NCI-H1694 treated with DMSO at 0.1 percent for 48 hours (cell line): ENCODE measurements at places on chromosomes 1 and 21.

DNA sequence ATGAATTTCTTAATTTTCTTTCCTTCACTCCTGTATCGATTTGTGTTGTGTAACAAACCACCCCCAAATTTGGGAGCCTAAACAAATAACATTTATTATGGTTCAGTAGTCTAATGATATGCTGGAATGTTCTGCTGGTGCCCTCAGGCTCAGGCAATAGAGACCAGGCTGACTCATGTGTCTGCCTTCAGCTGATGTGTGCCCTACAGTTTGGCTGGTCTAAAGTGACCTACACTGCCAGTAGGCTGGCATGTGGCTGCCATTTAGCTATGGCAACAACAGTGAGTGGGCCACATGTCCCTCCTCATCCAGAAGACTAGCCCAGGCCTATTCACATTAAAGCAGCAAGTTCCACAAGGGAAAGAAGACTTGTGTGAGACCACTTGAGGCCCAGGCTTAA, 115.8 kb downstream of the PTPRC start:
- no peak for DNase-seq

DNA sequence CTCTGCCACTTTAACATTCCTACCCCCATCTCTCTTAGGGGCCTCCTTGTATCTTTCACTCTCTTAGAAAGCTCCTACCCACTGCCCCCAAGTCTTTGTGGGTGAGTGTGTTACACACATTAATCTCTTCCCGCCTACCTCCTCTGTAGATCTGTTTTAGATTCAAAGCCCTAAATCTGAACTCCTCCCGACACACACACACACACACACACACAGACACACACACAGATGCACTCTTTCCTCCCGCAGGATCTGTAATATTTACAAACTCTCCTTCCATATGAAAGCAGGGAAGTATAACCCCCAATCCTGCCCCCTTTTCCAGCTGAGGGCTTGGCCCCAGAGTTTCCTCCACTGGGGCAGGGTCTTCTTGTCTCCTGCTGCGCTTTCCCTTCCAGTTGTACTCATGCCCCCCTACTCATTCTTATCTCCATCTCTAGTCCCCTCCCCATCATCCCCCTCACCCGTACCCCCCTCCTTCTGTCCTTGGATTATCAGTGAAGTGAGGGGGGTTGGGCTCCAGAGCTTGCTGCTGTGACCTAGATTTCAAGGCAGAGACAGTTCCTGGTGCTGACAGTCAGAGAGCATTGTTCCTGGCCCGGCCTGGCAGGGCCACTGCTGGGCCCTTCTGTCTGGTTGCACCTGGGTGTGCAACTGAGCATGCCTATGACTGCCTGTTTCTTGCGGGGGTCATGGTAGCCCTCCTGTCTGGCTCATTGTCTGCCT, 4.3 kb downstream of the PEA15 start:
- no peak for DNase-seq

DNA sequence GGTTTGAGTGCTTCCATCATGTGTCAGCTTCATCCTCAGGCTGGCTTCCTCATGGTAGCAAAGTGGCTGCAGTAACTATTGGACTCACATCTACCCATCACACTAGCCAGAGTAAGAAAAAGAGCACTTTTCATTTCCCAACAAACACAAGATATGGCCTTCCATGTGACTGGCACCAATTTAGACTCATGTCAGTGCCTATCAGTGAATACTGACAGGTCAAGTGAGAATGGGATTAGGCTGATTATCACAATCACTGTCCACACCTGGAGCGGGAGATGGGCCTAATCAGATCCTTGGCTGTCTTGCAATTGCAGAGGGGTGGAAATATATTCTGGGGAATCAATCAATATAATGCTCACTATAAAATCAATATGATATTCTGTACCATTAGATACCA, 2.9 kb upstream of the RABGAP1L start:
- DNase-seq: no peak

DNA sequence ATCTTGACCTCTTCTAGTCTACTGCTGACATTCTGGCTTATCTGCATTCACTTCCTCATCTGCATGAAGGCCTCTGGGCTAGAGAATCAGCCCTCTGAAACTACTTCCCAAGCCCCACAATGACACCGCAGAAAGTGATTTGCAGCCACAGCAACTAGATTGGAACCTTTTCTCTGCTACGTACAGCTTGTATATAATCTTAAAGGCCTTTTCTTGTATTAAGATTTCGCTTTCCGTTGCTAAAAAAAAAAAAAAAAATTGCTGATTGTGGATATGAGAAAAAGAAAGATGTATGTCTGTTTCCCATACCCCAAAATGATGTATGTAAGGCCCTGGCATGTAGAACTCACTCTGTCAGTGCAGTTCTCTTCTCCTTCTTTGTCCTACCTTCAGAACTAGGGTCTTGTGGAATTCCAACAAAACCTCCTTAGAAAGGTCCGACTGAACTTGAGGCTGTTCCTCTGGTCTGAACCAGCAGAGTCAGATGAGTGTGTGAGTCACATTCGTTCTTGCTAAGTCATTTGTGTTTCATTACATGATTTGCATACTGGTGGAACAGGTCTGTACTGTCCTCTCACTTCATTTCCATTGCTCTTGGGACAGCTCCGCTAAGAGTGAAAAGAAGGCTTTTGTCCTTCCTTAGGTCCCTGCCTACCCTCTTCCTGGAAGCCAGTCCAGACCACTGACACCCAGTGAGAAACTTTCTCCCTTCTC, 62.7 kb downstream of the PLPP3 start:
- DNase-seq: no peak

DNA sequence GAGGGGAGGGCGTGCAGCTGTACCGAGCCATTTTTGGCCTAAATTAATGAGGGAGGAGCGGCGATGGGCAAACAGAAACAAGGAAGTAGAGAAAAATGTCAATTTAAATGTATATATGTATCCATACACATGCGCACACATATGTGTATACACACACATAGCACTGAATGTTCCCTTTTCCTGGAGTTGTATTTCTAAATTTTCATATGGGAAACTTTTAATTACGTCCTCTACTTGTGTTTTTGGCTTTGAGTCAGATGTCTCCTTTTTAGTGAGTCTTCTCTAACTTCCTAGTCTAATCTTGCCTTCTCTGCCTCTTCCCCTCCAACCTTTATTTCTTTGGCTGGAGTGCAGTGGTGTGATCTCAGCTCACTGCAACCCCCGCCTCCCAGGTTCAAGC, 15.4 kb upstream of the CYYR1 start:
- no peak for DNase-seq

DNA sequence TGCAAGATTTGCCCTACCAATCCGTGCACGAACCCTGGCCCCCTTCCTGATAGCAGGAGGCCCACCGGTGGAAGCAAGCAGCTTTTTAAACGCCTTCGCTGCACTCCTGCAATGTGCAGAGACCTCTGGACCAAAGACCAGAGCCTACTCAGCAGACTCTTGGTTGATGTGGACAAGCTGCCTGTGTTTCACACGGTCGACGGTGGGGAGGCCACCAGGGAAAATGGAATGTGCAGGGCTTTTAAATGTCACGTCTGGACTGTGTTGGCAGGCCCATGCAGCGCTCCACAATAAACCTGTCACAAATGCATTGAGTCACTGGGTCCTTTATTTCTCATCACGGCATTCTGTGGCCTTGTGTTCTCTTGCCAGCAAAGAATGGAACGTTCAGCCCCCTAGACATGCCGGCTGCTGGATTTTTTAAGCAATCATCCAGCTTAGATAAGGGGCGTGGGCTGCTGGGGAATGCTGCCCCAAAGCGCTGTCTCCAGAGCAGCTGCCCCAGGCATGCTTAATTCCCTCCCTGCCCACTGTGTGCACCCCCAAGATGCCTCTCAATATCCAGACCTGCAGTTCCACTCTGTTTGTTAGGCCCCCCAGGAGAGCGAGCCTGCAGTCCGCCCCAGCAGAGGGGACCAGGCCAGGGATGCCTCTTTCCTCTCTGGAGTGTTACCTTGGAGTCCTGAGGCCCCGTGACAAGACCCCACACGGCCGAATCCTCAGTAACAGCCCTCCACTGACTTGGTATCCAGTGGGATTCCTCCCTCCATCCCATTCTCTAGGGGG, 71.3 kb downstream of the ATP5PO start:
- no peak for DNase-seq
